ENCODE measurements at places on chromosomes 16 and 17.

DNA sequence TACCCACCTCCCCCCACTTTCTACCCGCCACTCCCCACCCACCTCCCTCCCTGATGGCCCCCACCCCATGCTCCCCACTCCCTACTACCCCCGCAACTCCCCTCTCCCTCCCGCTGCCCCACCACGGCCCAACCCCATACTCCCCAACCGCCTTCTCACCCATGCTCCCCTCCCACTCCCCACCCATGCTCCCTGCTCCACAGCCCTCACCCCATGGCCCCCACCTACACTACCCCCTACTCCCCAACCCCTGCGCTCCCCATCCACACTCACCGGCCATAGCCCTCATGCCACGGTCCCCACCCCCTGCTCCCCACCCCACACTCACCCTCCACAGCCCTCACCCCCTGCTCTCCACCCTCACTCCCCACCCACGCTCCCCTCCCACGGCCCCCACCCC, 13.9 kb downstream of the COTL1 start:
- no peak for DNase-seq

- no peak for DNase-seq
These were observed 108.6 kb downstream of the CMIP start for GRCh38 chr16:81553080-81553813.

DNA sequence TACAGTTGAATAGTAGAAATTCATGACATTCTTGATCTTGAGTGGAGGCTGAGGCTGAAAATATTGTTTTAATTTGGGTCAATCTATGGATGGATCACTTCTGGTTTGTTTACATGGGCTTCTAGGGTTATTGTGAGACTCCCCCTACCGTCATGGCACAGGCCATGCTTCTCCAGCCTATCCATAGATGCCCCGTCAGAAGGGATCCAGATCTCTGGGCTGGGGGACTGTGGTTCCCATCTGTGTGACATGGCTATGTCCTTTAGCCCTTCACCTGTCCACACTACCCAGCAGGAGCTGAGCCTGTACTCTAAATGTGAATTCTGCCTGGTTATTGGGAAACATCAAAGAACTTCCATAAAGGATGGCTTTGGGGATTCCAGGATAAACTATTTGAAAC, 160.4 kb downstream of the ABCC12 start:
- no peak for DNase-seq

GRCh38 chr17:39629898-39630297, 3.1 kb downstream of the PPP1R1B start:
- peak; percentile 29 for DNase-seq

GRCh38 chr17:58084317-58084981, 1.2 kb downstream of the DYNLL2 start:
- DNase-seq: peak; percentile 26

DNA sequence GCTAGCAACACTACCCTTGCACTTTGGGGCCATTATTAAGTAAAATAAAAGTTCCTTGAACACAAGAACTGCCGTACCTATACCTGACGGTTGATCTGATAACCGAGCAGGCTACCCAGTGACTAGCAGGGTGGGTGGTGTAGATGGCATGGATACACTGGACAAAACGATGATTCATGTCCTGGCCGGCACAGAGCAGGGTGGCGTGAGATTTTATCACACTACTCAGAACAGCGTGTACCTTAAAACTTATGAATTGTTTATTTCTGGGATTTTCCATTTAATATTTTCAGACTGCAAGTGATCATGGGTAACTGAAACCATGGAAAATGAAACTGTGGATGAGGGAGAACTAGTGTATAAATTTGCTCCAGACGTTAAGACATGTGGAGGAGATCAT, 41.0 kb upstream of the MSI2 start:
- DNase-seq: peak; percentile 74

DNA sequence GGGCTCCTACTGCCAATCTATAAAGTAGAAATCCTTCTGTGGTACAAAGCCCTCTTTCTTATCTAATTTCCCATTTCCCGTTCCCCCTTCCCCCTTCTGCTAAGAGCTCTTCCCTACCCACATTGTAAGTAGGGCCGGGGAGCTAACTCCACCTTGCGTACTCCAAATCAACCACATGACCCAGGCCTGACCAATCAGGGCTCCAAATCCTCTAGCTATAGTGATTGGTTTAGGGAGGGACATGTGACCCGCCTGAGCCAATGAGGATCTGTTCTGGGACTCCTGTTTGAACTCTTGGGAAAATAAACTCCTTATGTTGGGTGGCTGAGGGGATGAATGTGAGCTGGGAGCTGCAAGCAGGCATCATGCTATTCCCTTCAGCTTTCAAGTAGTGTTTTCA, 40.9 kb upstream of the MEOX1 start:
- DNase-seq: no peak

GRCh38 chr17:39194089-39194984, 3.1 kb downstream of the CACNB1 start:
- peak; percentile 73 for DNase-seq

DNA sequence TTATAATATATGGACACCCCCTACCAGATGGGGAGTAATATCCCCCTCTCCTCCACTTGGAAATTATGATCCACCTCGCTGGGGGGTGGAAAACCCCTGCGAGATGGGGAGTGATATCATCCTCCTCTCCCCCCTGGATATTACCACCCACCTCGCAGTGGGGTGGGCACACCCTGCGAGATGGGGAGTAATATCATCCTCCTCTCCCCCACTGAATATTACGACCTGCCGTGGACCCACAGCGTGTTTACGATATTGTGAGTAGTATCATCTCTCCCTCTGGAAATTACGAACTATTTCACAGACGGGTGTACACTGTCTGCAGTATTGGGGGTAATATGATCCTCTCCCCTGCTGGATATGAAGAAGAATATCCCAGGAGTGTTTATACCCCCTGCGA, 228.3 kb upstream of the WSCD1 start:
- no peak for DNase-seq

DNA sequence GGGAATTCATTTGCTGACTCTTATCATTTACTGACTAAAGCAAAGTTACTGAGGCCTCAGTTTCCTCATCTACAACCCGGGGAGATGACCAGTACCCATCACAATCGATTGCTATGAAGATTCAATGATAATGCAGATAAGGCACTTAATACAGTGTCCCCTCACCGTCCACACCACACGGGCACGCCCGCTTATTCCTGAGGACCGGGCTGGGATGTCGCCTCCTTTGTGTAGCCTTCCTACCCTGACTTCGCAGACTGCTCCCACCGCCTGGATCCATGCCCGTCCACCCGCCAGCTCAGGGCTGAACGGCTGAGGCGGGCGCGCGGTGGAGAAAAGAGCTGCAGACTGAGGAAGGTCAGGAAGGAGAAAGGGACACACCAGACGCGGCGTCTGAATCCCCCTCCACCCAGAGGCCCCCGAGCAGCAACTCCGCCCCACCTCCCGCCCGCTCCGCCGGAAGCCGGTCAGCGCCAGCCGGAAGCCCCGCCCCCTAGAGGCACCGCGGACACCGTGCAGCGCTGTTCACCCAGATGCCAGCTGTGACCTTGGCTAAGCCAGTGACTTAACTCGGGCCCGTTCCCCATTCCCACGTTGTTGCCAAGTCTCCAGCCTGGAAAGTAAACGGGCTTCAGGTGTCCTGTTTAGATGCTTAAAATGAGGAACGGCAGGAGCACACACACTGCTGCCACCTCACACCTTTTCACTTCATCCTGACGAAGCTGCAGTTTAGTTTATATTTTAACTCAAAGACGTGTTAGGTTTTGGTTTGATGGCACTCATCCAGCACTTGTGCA, at the start of gene KRABD2:
TSS of gene KRABD2 (minus strand) at position 434 of the 797 bp plus-strand sequence.
- peak; percentile 88 for DNase-seq

DNA sequence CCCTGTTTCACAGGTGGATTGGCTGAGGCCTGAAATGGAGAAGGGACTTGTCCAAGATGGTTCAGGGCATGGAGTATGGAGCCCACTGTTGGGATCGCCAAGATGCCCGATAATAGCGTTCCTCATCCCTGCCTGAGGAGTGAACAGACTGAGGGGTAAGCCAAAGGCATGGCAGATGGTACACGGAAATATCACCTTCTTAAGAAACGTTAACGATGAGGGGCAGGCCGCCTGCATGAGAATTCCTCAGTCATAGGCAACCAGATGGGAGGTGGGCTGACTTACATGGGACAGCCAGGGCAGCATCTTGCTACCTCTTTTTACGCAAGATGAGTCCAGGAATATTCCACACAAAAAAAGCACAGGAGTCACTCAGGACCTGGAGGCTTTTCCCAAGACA, 188.1 kb downstream of the CCDC182 start:
- no peak for DNase-seq

- no peak for DNase-seq
These were observed 1.2 kb upstream of the SEPTIN1 start for GRCh38 chr16:30383521-30383920.

DNA sequence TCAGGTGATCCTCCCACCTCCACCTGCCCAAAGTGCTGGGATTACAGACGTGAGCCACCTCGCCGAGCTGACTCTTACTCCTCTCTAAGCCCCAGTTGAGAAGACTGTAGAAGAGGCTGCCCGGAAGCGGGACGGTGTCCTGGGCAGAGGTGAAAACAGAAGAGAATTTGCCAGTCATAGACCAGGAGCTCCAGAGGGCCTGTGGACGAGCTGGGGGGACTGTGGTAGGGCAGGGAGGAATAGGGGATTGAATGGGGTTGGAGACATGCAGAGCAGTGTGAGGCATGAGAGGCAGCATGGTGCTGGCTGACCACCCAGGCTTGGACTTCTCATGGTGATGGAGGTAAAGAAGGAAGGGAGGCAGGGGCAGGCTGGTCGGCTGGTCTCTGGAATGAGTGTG, 17.1 kb upstream of the PHB1 start:
- no peak for DNase-seq

GRCh38 chr16:84839054-84839453, 19.3 kb downstream of the CRISPLD2 start:
- DNase-seq: peak; percentile 75

GRCh38 chr17:42642336-42642735, 16.7 kb upstream of the TUBG2 start:
- DNase-seq: no peak

- DNase-seq: no peak
These were observed 37.7 kb downstream of the LDHD start for GRCh38 chr16:75078886-75079285.

DNA sequence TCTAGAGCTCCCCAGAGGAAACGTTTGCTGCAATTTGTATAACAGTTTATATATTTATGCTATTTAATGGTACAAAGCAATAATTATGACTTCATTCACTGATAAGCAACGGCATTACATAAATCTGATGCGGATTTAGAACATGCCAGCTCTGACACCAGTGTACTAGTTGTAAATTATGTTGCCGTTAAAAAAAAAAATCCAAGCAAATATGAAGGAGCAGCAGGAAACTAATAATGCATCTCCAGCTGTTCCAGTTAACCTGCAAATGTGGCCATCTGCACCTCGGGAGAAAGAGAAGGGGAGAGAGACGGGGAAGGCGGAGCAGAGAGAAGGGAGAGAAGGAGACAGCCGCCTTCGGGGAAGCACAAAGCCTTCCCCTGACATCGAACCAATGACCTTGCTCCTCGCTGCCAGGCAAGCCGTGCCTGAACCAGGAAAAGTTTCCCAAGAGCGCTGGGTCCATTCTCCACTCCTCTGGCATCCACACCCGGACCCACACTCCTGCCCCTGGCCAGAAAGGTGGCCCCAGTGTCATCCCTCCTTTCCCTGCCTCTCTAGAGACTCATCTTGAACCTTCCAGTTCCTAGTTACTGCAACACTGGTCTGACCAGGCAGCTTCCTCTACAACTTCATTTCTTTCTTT, 174.8 kb downstream of the C16orf78 start:
- no peak for DNase-seq

DNA sequence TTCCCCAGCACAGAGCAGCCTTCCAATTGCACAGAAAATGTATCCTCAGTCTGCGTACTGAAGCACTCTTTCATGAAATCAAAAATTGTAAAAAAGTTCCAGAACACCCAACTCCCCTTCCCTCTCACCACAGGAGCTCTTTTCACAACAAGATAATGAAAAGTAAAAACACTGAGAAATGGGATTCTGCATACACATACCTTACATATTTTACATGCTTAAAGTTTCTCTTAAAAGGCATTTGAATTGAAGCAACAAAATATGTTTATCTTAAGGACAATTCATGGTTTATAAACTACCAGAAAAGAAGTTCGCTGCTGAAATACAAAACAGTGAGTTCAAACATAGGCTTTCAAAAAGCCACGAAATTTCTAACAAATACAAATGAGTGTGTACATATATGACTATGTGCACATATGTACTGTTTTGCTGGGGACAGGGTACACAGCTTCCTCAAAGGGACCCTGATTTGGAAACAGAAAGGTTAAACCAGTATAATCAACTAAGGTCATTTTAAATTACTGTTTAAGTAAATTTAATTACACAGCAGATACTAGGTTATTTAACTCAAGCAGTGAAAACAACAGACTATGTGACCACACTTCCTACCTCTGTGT, 33.8 kb downstream of the COG1 start:
- DNase-seq: peak; percentile 42

DNA sequence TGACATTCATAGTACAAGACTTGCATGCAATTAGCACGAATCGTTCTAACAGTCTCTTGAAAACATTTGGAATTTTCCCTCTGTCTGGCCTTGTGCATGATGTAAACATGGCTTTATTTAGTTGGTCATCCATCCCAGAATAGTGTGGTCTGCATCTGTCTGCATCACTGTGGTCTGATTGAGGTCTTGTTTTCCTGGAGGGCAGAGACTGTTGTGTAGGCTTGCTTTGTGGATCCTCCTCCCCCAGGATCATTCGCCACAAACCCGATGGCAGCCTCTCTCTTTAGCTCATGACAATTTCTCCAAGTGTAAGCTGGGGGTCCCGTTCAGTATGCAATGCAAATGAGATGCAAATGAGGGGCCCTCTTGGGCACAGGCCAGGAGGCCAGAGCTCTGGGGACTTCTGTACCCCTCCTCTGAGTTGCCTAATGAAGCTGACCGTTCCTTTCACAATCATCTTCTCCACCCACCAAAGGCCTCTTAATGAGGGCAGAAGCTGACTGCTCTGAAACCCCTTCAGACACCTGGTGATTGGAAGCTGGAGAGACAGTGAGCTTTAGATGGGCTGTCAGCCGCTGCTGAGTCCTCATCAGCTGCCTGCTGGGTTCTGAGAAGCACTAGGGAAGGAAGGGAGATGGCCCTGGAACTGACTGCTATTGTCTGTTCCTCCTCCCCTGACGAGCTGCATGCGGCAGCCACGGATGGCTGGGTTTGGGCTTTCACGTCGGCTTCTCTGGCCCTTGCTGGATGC, 201.2 kb upstream of the CACNG3 start:
- no peak for DNase-seq

DNA sequence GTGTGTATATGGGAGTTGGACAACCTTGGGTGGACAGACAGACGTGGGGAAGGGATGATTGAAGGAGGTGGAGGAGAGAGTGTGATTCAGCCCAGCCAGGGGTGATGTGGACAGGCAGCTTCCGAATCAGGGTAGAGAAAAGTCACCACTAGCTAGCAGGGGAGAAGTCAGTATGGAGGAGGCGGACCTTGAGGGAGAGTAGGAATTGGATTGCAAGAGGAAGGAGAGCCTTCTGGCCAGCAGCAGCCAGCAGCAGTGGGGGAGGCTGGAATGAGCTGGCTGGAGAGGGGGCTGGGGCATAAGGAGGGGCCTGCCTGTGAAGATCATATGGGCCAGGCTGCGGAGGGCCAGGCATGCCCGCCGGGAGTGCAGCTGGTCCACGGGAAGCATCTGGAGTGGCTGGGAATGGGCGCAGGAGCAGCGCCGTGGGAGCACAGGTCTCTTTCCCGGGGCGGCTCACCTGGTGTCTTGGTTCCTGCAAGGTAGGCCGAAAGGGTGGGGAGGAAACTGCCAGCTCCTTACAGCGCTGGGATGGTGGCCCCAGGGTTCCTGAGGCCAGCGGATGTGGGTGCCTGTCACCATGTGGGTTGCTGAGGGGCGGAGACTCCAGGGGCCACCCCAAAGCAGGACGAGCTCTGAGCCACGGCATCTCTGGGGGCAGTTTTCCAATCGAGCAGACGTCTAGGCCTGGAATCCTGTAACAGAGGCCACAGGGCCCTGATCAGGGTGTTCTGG, 235.3 kb downstream of the SEC14L1 start:
- peak; percentile 89 for DNase-seq

Measured in fibroblast of villous mesenchyme (primary cell).